ENCODE measurements at places on chromosomes 7 and 10.

DNA sequence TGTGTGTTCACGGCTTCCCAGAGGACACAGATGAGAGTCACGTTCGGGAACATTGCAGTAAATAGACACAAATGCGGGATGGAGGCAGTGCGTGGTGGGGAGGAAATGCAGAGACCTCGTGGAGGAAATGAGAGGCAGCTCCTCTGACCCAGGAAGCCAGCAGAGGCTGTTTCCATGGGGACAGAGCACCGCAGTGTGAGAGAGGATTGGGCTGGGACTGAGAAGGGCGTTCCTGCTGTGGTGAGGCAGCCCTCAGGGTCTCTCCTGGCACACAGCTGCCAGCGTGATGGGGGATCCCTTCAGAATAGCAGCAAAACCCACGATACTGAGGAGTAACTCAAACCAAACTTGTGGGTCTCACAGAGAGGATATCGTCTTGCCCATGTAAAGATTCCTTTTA, 21.7 kb upstream of the BHLHA15 start:
- DNase-seq: no peak

GRCh38 chr10:3208481-3209406, 36.2 kb upstream of the PITRM1 start:
- no peak for DNase-seq

DNA sequence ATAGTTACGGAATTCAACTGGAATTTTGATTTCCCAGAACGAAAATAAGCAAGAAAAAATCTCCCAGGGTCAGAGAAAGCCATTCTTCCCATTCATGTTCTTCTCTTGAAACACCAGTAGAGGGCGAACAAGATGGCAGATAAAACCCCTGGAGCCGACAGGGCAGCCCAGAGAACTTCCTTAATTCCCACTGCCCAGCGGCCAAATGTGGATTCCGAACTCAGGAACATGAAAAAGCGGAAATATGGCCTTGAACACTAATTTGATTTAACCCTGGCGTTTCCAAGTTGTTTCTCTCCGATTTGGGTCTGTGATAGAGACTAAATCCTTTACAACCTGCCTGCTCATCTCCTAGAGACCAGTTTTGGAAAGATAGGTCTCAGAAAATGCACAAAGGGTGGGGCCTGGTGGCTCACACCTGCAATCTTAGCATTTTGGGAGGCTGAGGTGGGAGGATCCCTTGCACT, 100.7 kb upstream of the WAC start:
- DNase-seq: peak; percentile 65

DNA sequence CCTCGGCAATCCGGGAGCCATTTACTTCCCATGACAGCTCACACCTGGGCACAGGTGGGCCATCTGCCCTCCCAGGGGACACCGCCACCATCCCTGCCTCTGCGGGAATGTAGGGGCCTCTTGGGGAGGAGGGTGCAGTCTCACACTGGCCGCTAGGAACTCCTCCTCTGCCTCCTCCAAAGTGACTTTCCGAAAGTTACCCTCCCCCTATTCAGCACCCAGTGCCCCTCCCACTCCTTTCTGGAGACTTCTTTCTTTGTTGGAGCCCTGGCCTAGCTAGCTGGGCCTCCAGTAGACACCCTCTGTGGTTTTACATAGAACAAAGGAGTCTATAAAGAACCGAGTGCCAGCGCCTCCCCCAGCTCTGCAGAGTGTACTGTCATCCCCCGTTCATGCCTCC, 45.8 kb upstream of the MNX1 start:
- no peak for DNase-seq

GRCh38 chr10:52741851-52742250, 30.7 kb downstream of the MBL2 start:
- DNase-seq: no peak

DNA sequence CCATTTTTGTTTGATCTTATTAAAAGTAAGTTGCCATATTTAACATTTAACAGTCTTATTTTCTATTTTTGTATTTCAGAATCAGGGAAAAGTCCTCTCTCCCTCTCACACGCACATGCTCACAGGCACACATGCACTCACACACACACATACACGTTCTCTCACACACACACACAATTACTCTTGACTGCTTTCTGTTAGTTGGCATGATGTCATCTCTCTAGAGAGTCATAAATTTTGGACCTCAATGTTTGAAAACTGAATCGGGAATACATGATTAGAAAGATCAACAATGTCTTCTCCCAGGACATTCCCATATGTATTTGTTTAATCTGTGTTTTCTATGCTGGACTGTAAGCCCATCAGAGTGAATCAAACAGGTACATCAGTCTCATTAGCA, 165.7 kb upstream of the AHR start:
- DNase-seq: peak; percentile 57

DNA sequence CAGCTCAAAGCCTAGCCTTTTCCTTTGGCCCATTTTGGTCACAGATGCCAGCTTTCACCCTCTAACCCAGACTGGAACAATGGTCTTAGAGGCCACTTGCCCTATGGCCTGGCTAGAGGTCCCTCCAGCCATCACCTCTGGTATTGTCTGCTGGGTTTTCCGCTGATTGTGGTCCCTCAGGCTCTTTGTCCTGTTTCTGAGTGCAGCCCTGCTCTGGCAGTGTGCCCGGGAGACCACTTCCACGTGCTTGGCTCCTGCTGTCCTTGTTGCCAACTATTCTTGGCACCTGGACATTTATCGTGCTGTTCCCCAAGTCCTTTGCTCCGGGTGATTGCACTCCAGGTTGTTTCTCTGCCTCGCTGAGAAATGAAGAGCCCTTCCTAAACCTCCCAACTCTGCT, 53.3 kb upstream of the FAM180A start:
- no peak for DNase-seq

- DNase-seq: no peak
Observed at GRCh38 chr7:24715171-24715570, 42.1 kb downstream of the GSDME start.

GRCh38 chr10:51129946-51130544, 55.8 kb downstream of the PRKG1 start:
- DNase-seq: no peak

- no peak for DNase-seq
Observed at GRCh38 chr10:2245580-2245979, 508.3 kb upstream of the ADARB2 start.

DNA sequence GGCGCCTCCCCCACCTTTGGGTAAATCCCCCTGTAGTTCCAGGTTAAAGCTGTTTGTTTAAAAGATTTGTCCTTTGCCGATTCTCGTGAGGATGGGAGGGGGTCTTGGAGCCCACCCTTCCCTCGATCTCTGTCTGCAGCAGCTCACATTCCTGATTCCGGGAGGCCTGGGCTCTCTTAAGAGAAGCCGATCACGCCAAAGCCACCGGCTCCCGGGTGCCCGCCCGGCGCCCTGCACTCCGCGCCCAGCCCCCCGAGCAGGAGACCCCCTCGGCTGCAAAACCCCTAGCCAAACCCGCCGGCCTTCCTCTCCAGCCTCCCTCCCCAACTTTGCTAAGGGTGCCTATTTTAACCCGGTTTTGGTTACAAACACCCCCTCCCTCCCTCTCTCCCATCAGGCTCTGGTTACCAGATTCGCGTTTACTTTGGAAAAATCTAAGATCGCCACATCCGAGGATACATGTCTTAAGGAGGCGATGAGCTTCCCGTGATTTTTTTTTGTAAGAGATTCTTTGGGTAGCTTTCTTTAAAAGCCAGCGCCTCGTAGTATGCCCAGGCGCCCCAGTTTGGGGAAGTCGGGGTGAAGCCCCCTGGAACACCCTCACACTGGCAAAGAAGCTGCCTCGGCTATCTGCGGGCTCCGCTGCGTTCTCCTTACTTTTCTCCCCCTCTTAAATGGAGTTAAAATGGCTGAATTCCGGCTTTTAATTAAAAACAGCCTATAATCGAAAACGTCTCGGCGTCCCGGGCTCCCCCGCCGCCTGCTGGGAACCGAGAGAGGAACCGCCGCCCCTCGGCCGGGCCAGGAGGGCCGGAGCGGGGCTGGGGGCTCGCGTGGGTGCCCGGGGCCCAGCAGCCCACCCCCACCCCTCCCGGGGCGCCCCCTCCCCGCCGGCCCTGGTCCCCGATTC, 983 bp downstream of the TNRC18 start:
- peak; percentile 60 for DNase-seq

- DNase-seq: no peak
Observed at GRCh38 chr10:71565284-71566000, 154.1 kb downstream of the C10orf105 start.

GRCh38 chr10:68697106-68697505, 23.9 kb upstream of the CCAR1 start:
- DNase-seq: peak; percentile 69

GRCh38 chr7:2159176-2159520, 73.6 kb downstream of the MAD1L1 start:
- DNase-seq: no peak

DNA sequence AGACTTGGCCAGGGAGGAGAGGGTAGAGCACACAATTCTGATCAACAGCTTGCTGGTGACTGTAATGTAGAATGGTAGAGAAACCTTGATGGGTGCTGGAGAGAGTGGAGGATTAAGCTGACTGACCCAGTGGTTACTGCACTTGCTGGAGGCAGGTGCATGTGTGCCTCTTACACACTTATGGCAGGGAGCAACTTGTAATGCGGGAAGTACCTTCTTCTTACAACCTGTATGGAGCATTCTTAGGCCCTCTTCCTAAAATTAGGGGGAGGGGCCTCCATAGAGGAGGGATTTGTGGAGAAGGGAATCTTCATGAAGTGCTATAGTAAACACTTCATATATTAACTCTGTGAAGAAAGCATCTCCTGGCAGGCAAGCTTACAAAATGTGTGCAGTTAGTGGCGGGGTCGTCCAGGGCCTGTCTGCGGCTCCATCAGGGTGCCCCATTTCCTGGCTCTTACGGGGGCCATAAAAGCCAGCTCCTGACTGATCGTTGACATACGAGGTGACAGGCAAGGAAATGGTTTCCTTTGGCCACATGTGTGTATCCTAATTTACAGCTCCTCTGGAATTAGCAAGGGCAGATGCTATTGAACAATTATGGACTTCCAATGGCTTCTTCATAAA, 113.5 kb downstream of the RTKN2 start:
- no peak for DNase-seq

DNA sequence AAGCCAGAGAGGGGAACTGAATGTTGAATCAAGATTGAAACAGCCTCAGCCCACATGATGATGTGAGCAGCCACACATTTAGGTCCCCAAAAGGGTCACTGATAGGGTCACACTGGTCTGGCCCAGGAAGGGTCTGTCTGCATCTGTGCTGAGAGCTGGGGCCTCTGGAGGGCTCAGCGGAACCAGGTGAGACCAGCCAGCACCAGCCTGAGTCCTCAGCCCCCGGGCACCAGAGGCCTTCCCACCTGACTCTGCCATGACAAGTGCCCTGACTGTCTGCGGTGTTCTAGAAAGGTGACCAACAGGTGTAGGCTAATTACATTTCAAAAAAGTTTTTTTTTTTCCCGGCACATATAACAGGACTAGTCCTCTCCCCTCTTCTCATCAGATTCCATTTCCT, 76.2 kb downstream of the WDR11 start:
- DNase-seq: no peak

DNA sequence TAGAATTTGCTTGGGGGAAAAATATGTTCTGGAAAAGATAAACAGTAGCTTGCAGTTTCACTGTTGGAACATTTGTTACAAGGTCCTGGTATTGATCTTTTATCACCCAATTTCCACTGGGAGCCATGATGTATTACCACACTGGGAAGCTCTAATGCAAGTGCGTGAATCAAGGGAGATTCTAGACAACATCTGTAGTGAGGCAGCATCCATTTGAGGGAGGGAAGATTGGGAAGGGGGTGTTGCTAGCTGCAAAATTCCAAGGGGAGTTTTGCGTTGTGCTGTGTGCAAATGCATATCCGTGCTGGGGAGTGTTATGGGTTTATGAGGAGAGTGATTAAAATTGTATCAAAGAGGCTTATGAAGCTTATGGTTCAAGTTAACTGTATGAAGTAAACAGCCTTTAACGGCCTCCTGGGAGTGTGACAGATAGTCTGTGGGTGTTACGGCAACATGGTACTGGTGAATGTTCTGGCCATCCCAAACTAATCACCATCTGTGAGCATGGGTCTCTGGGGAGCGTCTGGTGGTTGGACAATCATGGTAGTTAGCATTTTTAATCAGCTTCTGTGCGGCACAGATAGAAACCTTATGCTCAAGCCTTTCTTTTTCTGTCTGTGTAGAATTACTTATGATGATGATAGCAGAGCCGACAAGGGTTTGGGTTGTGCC, 601.9 kb upstream of the GALNT17 start:
- no peak for DNase-seq

DNA sequence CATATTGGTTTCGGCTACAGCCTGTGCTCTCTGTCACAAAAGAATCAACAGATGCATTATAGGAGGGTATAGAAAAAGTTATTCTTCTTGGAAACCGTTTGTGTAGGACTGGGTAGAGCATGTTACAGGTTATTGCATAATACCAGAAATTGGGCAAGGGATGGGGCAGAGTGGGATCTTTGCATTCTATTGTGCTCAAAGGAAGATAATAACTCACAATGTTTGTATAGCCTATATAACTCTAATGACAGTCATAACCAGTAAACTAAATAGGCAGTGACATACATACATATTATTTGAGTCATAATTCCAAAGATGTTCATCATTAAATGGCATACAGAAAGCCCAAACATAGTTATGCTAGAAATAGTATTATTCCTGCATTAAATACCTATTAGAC, 179.7 kb downstream of the XPNPEP1 start:
- no peak for DNase-seq

GRCh38 chr7:27147199-27148030, at the start of gene HOXA6:
Gene HOXA6 (minus strand): TSS chr7:27147774. CDS start chr7:27147749, 25 bp downstream.
- no peak for DNase-seq

- DNase-seq: no peak
Observed at GRCh38 chr7:137324796-137325696, 18.5 kb downstream of the PTN start.

DNA sequence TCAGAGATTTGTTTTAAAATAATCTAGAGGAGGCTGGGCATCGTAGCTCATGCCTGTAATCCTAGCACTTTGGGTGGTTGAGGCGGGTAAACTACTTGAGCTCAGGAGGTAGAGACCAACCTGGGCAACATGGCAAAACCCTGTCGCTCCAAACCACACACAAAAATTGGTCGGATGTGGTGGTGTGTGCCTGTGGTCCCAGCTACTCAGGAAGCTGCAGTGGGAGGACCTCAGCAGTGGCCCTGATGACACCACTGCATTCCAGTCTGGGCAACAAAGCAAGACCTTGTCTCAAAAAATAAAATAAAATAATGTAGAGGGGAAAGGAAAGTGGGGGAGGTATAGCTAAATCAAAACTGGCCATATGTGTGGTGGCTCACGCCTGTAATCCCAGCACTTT, 13.9 kb upstream of the PPP3CB start:
- DNase-seq: no peak

DNA sequence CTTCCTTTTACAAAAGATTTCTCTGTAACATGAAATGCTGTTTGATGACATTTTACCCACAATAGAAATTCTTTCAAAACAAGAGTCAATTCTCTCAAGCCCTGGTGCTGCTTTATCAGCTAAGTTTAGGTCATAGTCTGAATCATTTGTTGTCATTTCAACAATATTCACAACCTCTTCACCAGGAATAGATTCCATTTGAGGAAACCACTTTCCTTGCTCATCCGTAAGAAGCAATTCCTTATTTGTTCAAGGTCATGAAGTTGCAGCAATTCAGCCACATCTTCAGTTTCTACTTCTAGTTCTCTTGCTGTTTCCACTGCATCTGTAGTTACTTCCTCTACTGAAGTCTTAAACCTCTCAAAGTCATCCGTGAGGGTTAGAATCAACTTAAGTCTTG, 315.3 kb downstream of the TYW1 start:
- DNase-seq: peak; percentile 42
